ENCODE measurements at places on chromosomes 6 and 20.

DNA sequence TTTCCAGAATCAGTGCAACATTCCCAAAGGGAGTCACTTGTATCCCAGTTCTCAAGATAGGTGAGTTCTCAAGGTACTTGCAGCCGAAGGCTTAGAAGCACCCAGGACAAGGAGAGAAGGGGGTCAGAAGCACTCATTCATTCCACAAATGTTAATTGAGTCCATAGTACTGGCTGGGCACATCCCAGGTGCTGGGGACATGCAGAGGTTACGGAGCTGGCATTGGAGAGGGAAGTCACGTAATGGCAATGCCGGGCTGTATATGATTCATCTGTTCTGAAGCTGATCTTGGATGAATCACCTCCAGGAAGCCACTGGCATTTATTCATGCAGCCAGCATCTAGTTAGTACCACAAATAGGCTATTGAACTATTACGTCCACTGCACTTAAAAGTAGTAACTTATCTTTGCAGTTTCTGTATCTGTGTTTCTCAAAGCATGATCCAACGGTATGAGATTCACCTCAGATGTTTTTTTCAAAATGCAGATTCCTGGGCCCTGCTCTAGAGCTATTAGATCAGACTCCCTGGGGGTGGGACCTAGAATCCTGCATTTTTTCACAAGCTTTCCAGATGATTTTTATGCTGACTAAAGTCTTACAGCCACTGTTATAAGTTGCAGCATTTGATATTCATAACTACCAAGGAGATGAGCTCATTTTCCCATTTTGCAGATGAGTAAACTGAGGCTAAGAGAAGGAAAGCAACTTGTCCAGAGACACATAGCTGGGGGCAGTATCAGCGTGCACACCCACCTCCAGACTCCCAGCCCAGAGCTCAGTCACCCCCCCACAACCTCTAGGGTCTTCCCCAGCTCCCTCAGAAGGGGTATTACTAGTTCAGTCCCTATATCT lies 44.1 kb upstream of the ID1 start:
- DNase-seq: no peak

DNA sequence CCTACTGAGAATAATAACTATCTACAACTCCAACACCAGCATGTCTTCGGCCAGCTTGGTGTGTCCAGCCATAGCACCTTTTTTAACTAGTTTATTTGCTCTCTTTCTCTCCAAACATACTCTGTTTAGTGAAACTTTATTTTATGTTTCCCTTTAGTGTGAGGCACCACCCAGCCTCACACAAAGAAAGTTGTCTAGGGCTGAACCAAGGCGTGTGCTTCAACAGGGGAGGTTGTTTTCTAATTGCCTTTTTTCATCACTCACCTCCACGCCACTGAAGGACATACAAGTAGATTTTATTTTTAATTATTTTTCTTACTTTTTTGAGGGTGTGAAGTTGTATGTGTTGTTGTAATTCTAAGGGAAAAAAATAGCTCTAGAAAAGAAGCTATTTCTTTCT lies 125.6 kb upstream of the MARCKS start:
- DNase-seq: no peak

DNA sequence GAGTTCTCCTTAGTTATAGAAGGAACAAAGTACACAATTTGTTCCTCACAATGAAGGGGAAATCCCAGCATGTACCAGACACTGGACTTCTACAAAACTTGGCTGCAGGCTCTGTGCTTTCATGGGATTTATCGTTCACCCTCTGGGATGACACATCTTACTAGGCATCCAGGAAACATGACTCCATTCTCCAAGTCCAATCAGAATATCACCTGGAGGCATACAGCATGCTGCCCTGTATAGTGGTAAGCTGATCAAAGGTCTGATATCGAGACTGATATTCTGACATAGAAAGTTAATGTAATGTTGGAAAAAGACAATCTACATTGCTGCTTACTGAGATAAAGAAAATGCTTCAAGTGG lies 6.7 kb downstream of the RWDD2A start:
- peak; percentile 63 for DNase-seq

GRCh38 chr20:33051333-33051732 lies 2.4 kb upstream of the BPIFB3 start:
- DNase-seq: no peak

GRCh38 chr6:16855460-16855859 lies 94.2 kb upstream of the ATXN1 start:
- no peak for DNase-seq

DNA sequence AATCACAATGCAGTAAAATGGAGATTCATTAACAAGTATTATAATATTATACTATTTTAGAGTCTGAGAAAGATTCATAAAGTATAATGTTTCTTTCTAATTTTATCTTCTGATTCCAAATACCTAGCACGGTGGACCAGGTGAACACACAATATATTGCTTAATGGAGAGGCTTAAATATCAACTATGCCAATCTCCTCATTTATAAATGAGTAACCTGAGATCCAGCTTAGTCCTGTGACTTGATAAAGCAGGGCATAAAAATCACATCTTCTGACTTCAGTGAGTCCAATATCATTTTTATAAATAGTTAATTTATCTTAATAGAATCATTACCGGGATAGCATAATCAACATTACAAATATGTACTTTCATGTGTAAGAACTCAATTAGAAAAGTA lies 144.4 kb upstream of the GJE1 start:
- no peak for DNase-seq

- DNase-seq: no peak
Measured at GRCh38 chr20:41279546-41280225, 37.8 kb downstream of the ZHX3 start.

DNA sequence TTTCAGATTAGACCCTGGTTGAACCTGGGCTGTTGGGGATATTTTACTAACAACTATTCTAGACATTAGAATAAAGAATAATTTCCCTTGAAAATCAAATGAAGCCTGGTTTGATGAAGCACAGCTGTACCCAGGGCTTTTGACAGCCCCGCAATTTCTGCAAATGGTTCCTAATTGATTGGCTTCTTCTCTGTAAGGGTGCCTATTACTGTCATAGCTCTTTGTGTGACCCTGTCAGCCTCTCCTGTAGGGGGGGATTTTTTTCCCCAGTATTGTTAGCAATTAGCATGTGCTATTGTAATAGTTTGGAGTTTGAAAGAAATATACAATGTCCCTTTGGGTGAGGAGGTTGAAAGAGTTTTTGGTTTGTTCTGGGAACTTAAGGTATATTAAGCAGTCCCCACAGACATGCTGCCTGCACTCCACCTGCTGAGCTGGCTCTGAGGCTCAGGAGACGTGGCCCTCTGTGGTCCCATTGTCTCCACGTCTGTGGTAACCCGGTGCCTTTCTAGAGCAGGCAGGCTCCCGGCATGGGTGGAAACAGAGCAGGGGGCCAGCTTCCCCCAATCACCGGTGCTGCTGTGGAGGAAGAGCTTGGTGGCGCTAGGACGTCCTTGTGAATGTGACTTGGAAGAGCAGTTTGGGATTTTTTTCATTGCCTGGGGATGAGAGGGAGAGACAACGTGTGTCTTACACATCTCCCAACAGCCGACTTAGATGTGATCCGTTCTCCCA lies 47.3 kb upstream of the CLDN20 start:
- DNase-seq: no peak

GRCh38 chr6:80541886-80542285 lies 435.4 kb downstream of the BCKDHB start:
- no peak for DNase-seq

DNA sequence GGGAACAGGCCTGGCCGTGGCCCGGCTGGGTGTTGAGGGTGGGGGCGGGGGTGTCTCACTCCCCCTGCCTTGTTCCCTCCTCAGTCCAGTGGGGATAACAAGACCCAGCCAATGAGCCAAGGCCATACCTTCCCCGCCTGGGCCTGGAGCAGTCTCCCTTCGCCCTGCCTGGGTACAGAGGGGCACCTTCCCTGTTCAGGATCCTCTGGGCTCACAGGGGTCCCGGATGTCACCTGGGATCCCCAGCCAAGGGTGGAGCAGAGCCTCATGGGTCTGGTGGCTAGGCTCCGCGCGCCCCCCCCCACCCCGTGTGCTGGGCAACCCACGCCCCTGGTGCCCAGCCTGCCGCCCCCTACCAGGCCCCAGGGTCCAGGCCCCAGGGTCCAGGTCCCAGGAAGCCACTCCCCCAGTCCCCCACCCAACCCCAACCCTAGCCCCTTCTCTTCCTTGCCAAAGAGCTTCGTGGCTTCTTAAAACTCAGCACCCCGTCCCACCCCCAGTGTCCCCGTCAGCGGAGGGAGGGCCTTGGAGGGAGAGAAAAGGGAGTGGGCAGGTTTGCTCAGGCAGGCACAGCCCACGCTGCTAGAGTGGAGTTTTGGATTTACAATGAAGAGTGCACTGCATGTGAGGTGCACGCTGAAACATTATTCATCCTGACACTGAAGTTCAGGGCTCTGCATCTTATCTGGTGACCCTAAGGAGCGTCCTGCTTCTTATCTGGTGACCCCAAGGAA lies 11.8 kb downstream of the HRH3 start:
- DNase-seq: no peak

GRCh38 chr6:61841958-61842357 lies 444.1 kb downstream of the KHDRBS2 start:
- no peak for DNase-seq

Data from cardiac muscle cell (in vitro differentiated cells and primary cell).